MG63 (cell line): ENCODE measurements at places on chromosomes 5 and 9. TPM values are rescaled to one million over a fixed set of nuclear protein-coding genes. Genes with fewer than 3 reads are reported as not detected.

DNA sequence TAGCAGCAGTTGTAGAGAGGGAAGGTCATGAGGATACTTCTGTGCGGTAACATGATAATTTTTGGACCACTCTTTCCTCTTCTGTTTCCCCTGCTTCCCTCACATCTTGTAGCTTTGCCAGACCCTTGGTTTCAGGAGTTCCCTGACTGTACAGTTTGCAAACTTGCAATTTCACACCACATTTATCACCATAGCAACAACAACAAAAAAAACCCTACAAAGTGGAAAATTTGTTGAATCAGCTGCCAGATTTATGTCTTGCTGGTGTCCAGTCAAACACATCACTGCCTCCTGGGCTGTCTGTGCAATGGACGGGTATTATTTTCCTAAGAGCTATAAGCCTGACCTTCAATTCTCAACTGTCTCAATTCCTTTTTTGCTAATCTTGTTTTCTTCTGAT is 751.6 kb downstream of the TLR4 start:
- no peak for DNase-seq

DNA sequence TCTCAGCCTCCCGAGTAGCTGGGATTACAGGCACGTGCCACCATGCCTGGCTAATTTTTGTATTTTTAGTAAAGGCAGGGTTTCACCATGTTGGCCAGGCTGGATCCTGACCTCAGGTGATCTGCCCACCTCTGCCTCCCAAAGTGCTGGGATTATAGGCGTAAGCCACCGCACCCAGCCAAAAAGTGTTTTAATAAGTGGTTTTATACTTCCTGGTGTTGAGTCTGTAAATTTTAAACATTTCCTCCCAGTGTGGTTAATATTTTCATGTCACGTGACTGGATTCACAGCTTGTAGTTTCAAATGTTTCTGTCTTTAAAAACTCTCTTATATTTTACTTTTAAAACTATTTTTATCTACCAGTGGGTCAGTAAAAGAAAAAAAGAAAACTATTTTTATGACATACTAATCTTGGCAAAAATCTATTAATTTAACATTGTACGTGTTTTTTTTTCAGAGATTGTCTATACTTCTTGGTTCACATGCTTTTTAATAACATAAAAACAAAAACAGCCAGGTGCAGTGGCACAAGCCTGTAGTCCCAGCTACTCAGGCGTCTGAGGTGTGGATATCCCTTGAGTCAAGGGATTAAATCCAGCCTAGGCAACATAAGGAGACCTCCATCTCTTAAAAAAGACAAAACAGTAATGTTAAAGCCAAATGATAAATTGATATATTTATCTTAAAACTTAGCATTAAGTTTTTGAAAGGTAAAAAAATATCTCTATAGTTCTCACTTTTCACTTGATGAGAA is 117.1 kb downstream of the DMXL1 start:
- no peak for DNase-seq

DNA sequence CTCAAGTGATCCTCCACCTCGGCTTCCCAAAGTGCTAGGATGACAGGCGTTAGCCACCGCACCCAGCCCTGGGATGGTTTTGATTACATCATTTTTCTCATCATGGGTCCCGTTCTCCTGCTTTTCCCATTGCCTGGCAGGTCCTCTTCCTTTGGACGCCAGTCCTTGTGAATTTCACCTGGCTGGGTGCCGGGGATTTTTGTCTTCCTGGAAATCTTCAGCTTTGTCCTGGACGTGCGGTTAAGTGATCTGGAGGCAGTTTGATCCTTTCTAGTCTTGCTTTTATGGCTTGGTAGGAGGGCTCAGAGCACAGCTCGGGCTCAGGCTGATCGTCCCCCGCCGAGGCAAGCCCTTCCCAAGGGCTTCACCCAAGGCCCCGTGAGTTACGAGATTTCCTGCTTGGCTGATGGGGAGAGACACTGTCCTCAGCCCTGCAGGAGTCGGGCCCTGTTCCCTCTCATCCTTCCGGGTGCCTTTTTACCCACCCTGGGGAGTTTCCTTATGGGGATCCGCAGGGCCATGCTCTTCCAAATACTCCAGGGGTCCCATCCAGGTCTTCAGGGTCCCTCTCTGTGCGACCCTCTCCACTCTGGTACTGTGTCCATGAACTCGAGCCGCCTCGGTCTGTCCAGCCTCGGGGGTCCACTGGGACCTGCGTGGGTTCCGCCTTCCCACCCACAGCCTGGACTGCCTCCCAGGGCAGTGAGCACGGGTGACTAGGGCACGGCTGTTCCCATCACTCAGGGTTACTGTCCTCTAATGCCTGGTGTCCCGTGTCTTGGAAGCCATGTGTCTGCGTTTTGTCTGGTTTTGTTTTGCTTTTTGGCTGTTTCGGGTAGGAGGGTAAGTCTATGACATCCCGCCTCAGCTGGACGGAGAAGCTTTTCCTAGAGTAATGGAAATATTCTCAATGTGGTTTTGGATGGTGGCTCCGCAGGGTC is 22.3 kb upstream of the EGFL7 start:
- DNase-seq: no peak

GRCh38 chr5:54615381-54615780 is 97.8 kb downstream of the SNX18 start:
- DNase-seq: no peak

GRCh38 chr9:28267351-28267750 is 694.1 kb upstream of the C9orf72 start:
- DNase-seq: no peak

GRCh38 chr5:27727254-27727653 is 688.9 kb upstream of the CDH9 start:
- no peak for DNase-seq

DNA sequence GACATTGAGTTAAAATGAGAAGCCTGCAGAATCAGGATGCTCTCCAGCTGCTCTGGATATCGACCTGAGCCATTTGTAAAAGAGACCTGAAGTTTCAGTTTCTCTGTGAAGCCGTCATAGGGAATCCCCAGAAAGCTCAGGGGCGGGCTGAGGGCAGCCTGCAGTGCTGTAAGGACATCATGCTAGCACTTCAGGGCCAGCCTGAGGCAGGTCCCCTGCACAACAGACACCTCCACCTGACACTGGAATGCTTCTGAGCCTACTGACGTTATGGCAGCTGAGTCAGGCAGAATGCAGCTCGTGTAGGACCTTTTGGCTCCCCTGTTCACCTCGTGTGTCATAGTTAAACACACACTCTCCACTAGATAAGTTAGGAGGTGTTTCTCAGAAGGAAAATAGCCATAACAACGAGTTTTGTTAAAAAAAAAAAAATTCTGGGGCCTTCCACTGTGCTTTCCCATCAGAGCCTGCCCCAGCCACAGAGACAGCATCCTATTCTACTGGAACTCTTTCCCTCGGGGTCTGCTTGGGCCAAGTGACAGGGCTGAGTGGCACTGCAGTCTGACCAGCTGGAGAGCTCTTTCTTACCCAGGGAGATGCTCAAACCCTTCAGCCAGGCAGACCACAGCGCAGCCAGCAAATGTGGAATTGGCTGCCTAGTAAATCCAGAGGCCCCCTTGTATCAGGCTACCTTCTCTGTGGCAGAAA is 354.9 kb downstream of the DIRAS2 start:
- no peak for DNase-seq

DNA sequence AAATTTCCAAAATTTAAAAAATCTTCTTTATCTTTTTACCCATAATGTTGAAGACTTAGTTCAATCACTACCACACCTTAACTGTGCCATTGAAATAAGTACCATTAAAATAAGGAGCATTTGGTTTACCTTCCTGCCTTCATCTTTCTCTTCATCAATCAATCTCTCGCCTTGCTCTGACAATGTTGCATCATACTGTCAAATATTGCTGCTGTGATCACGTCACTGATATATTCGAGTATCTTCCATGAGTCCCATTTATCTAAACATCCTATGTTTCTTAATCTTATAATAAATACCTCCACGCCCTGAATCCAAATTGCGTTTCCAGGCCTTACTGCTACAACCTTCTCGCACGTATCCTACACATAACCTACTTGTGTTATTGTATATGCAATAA is 155.2 kb upstream of the ACOT12 start:
- DNase-seq: no peak

DNA sequence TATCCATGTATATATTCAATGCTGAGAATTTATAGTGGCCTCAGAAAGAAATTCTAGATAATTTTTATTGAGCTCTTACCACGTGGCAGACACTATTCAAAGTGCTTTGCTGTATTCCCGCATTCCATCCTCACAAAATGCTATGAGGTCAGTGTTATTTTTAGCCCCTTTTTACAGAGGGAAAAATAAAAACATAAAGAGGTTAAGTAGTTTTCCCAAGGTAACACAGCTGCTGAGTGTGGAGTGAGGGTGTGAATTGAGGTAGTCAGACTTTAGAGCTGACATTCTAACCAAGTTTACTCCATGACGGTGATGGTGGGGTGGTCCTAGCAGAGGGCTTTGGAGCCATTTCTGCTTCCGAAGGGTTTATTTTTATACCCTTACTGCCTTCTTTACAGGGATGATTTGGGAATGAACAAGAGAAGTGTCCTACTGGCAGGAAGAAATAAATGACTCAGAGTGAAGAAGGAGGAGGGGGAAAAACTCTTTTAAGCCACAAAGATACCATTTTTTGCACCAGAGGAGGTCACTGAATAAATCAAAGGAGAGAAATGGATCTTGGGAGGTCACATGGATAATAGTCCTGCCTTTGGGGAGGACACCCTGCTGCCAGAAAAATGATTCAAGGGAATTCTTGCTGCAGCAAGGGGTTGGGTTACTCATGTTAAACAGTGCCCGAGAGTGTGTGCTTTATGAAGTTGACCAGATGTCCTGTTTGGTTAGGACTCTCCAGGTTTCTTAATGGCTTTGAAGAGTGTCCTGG is 76.1 kb downstream of the HMHB1 start:
- peak; percentile 85 for DNase-seq

- DNase-seq: peak; percentile 65
These were observed 714 bp upstream of the ZNF608 start for GRCh38 chr5:124746916-124747790.

- DNase-seq: no peak
These were observed 103.5 kb upstream of the COL5A1 start for GRCh38 chr9:134537951-134538641.

GRCh38 chr9:92724528-92725265 is 39.9 kb downstream of the BICD2 start:
- no peak for DNase-seq

DNA sequence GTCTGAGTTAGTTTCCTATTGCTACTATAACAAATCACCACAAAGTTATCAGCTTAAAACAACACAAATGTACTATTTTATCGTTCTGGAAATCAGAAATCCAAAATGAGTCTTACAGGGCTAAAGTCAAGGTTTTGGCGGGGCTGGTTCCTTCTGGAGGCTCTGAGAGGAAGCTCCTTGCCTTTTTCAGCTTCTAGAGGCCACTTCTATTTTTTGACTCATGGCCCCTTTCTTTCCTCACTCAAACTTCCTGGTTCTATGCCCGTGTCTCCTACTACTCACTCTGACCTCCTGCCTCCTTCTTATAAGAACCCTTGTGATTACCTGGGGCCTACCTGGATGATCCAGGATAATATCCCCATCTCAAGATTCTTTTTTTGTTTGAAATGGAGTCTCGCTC is 48.2 kb downstream of the GABBR2 start:
- no peak for DNase-seq

DNA sequence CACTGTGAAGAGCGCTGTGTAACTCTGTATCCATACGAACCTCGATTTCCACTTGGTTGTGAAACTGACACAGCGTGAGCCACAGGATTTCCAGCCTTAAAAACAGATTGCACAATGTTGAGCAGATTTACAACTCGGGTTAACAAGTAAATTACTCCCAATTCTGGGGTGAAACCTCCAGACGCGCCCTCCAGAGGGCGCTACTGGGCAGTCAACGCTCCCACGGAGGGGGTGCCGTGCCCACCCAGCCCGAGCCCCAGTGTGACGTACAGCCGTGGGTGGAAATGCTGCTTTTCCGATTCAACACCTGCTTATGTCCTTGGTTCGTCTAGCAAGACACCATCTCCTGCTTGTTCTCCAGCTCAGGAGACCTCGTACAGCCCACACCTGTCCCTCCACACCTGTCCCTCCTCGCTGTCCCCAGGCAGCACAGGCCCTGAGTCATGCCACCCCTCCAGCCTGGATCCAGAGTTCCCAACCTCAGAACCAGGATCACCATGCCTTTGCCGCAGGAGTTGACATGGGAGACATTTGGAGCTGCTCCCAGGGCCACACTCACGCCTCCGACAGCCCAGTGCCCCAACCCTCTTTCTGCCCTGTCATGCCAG is 34.4 kb upstream of the SLC6A3 start:
- DNase-seq: no peak

DNA sequence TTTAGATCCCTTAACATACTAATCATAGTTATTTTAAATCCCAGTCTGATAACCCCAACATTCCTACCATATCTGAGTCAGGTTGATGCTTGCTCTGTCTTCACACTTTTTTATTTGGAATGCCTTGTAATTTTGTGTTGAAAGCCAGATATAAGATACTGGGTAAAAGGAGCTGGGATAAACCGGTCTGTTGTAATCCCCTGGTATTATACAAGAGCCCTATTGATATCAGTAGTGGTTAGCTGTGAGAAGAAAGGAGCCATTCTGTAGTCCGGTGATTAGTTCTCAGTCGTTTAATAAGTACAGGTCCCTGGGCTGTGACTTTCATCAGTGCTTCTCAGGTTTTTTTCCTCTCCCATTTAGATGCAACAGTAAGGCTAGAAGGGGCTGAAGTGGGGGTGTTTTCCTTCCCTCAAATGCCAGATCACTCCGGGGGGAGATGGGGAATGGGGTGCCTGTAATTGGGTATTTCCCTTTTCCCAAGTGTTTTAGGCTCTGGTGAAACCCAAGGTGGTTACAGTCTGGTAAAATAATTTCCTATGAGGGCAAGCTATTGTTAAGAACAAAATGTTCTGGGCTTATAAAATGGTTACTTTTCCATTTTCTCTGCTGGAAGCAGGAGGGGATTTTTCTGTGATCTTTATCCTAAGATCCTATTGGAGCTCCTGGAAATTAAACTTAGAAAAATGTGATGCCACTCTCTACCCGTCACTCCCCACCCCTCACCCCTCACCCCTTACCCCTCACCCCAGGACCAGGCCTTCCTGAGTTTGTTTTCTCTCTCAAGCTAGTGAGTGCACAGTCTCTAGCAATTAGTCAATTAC is 72.7 kb downstream of the KCNN2 start:
- no peak for DNase-seq

GRCh38 chr5:65290677-65291076 is 191.0 kb downstream of the ADAMTS6 start:
- no peak for DNase-seq

The HNRNPAB gene
- 250 and 316 TPM in 2 replicates for total RNA-seq

The PTTG1 gene
- total RNA-seq: 567 and 761 TPM in 2 replicates

The GPR150 gene
- not detected in 2 replicates for total RNA-seq

The IFNK gene
- total RNA-seq: not detected in 2 replicates

The PDLIM4 gene
- total RNA-seq: 71.1 and 130 TPM in 2 replicates

The ANKDD1B gene
- not detected in 2 replicates for total RNA-seq

The ABO gene
- not detected in 2 replicates for total RNA-seq

The EPB41L4B gene
- total RNA-seq: 2.0 and 3.1 TPM in 2 replicates

The ARSI gene
- total RNA-seq: 38.8 and 45.4 TPM in 2 replicates
